ENCODE measurements at places on chromosomes 6 and 20. TPM values are rescaled to one million over a fixed set of nuclear protein-coding genes. Genes with fewer than 3 reads are reported as not detected.

DNA sequence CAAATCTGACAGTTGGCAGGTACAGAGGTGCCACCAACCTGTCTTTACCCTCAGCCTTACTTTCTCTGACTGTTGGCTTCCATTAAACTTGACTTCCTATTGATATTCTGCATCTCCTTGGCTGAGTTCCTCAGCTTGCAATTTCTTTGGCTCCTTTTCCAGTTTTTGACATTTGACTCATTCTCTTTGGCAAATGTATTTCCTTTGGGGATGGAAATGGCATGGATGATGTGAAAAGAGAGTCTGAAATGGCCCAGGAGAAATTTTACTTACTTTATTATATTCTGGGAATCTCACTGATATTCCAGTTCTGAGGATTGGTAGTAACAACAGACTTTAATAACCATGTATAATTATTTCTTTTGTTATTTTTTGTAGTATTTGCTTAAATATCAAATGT lies 255.2 kb downstream of the CD109 start:
- peaks cover 3% of the 10 kb centered on the region for H3K4me1 ChIP-seq
- no peaks in the 10 kb centered on the region for H3K27me3 ChIP-seq
- no peaks in the 10 kb centered on the region for H3K36me3 ChIP-seq
- DNase-seq, result no peak

- no peaks in the 10 kb centered on the region for H3K27me3 ChIP-seq
- H3K27ac ChIP-seq, result no peak overlapping the region
- peaks cover 1% of the 10 kb centered on the region for H3K36me3 ChIP-seq
- H3K4me1 ChIP-seq, result peaks cover 24% of the 10 kb centered on the region
These were observed 46.6 kb upstream of the EZR start for GRCh38 chr6:158865769-158866168.

- DNase-seq, result no peak
- H3K27ac ChIP-seq, result no peak overlapping the region
- H3K36me3 ChIP-seq, result no peaks in the 10 kb centered on the region
- no peaks in the 10 kb centered on the region for H3K27me3 ChIP-seq
- H3K4me3 ChIP-seq, result no peak overlapping the region
- H3K4me1 ChIP-seq, result no peaks in the 10 kb centered on the region
These were observed 106.3 kb upstream of the BMP5 start for GRCh38 chr6:55981660-55982059.

- H3K36me3 ChIP-seq, result peaks cover 2% of the 10 kb centered on the region
- DNase-seq, result no peak
- H3K4me1 ChIP-seq, result peaks cover 7% of the 10 kb centered on the region
- peaks cover 3% of the 10 kb centered on the region for H3K27me3 ChIP-seq
- H3K4me3 ChIP-seq, result no peak overlapping the region
These were observed 3.7 kb upstream of the HEBP2 start for GRCh38 chr6:138400326-138400725.

DNA sequence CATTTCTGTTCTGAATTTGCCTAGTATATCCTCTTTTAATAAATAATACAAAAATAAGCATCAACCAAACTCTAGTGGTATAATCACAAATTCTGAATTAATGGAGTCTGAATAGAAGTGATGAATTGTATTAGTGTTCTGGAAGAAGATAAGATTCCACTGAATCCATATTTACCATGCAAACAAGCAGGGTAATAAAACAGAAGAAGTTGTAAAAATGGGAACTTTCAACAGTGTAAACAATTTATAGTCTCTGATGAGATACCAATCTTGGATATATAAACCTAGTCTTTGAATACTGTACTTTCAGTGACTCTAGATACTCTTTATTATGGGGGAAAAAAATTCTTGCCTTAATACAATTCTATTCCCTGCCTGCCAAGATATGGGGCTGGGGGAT lies 197.6 kb downstream of the KHDC1L start:
- no peak for DNase-seq
- H3K27ac ChIP-seq, result no peak overlapping the region
- H3K4me3 ChIP-seq, result no peak overlapping the region
- H3K4me1 ChIP-seq, result peaks cover 2% of the 10 kb centered on the region
- no peaks in the 10 kb centered on the region for H3K36me3 ChIP-seq
- H3K27me3 ChIP-seq, result no peaks in the 10 kb centered on the region

Gene PSORS1C1
- total RNA-seq, result not detected

Gene KIF13A
- total RNA-seq, result 0.30 TPM

Gene MAD2L1BP
- 39.7 TPM for total RNA-seq

Gene CRISP3
- not detected for total RNA-seq

Gene BCAS1
- total RNA-seq, result not detected

Measured in activated naive CD8-positive, alpha-beta T cell treated with anti-CD3 and anti-CD28 coated beads, Interleukin-2, amount 10 ng/mL, durations not matched to agents 7 days and 5 days (primary cell).